ENCODE measurements at places on chromosomes 12 and 14.

- DNase-seq: no peak
These were observed 24.8 kb upstream of the NOVA1 start for GRCh38 chr14:26622611-26623010.

- peak; percentile 81 for DNase-seq
These were observed 139.3 kb upstream of the ARHGAP5 start for GRCh38 chr14:31937730-31938346.

DNA sequence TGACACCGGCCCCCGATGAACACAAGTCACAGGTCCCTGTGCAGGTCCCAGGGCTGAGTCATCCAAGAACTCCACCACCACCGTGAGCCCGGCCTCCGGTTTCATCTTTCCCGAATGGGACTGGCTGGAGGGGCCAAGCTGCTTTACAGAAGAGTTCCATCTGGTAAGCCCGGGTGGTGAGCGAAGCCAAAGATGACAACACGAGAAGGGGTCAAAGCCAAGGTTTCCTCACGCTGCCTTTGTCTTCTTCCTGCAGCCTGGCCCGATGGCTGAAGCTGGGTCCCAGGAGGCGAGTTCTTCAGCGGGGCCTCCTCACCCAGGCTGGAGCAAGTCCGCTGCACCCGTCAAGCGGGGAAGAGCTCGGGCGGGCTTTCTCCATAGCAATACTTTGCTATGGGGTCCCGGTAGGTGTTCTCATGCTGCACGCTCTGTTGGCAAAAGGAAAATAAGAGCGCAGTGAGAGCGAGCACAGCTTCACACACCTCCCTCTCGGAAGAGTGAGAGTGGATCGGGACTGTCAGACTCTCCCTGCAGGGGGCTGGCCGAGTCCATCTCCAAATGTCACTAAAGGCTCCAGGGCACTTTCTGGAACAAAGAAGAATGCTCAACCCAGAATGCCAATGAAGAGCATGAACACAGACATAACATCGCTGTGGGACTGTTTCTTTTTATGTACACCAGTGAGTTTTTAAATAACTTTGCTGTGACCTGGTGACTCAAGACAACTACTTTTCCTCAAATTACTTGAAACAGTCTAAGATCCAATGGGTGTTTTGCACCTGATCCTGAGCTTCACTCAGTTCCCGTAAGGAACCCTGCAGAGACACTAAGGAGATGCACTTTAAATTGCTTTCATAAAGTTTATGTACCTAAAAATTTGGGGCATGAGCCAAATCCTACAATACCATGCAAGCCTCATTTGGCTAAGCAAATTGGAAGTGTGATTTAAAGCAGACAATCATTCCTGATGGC is 20.1 kb downstream of the SPRING1 start:
- peak; percentile 72 for DNase-seq

DNA sequence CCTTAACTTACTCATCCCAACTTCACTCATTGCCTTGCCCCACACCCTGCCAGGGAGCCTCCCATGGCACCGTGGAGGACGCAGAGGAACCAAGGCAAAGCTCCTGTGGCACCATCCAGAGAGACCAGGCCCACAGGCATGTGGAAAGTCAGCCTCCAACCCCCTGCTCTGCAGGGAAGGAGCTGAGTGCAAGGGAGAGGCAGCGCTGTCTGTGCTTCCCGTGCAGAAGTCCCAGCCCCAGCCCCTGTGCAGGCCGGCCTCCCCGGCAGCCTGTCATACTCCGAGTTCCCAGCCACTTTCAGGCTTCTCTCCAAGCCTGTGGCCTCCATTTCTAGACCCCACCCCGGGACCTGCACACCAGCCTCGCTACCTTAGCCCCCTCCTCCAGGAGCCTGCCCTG is 106.4 kb downstream of the SINHCAF start:
- DNase-seq: no peak

GRCh38 chr12:125549836-125550235 is 484.6 kb downstream of the AACS start:
- DNase-seq: no peak

- no peak for DNase-seq
These were observed 280.3 kb upstream of the AMIGO2 start for GRCh38 chr12:47360093-47360480.

DNA sequence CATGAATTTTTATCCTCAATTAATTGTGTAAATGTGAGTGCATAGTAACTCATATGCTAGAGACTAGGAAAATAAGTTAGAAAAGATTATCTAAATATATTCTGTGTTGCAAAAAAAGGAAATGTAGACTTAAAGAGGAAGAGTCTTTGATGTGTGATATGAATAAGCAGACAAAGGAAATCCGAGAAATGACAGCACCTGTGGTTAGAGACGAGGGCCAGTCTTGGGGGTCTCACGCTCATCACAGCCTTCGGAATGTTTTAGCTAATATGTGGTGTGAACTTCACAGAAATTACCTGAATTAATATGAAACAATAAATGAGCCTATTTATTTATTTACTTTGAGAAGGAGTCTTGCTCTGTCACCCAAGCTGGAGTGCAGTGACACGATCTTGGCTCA is 11.6 kb downstream of the ATP6V0A2 start:
- DNase-seq: no peak

- DNase-seq: peak; percentile 82
These were observed 107.5 kb upstream of the FAR2 start for GRCh38 chr12:29041621-29042020.

GRCh38 chr12:198705-199104 is 15.3 kb downstream of the SLC6A12 start:
- no peak for DNase-seq

DNA sequence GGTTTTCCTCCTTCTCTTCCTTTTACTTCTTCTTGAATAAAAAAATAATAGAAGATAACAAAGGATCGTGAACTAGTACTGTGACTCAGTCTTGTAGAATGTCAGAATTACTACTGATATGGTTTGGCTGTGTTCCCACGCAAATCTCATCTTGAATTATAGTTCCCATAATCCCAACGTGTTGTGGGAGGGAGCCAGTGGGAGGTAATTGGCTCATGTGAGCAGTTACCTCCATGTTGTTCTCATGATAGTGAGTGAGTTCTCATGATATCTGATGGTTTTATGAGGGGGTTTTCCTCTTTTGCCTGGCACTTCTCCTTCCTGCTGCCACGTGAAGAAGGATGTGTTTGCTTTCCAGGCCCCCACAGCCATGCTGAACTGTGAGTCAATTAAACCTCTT is 549.6 kb downstream of the DIO2 start:
- DNase-seq: no peak

DNA sequence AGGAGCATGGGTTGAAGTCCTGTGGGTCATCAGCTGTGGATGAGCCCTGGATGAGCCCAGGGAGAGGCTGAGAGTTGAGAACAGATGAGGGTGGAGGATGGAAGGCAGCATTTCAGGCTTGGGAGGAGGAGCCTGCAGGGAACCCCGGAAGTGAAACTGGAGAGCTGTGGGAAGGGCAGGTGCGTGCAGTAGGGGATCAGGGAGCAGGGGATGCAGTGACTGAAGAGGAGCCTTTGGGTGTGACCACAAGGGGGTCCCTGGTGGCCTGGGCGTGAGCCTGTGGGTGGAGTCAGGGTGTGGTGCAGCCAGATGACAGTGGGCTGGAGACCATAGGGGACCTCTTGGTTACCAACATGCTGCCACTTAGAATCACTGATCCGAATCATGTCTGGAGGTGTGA is 115.5 kb downstream of the PAPOLA start:
- no peak for DNase-seq

GRCh38 chr14:54675236-54676128 is 108.6 kb downstream of the SAMD4A start:
- DNase-seq: peak; percentile 39

GRCh38 chr12:118870551-118870950 is 110.8 kb upstream of the SRRM4 start:
- no peak for DNase-seq

- DNase-seq: no peak
These were observed 5.5 kb upstream of the GAS2L3 start for GRCh38 chr12:100567945-100568344.

- peak; percentile 62 for DNase-seq
These were observed 32.1 kb downstream of the PPFIBP1 start for GRCh38 chr12:27555925-27556778.

GRCh38 chr14:97039717-97040363 is 242.7 kb downstream of the VRK1 start:
- DNase-seq: no peak

DNA sequence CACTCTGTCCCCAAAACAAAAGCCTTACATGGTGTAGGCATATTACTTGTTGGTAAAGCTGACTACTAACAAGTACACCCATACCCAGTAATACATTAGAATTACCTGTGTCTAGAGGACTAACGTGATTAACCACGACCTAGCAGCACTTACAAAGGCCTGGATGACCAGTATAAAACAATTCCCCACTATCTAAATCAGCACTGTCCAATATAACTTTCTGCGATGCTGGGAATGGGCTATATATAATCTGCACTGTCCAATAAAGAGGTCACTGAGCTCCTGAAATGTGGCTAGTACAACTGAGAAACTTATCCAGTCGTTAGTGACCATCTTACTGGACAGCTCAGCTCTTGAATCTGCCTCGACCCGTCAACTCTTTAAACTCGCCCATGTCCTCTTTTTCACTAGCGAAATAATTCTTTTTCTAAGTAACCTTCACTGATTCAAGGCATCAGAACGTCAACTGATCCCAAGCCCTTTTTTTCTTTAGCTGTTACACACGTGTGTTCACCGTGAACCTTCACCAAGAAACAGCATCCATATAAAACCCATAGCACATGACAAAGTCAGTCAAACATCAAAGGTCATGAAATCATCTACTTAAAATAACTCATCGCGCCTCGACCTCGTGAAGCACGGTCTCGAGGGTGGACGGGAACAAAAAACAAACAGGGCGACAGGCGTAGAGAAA is 905 bp upstream of the CIPC start:
- peak; percentile 27 for DNase-seq

DNA sequence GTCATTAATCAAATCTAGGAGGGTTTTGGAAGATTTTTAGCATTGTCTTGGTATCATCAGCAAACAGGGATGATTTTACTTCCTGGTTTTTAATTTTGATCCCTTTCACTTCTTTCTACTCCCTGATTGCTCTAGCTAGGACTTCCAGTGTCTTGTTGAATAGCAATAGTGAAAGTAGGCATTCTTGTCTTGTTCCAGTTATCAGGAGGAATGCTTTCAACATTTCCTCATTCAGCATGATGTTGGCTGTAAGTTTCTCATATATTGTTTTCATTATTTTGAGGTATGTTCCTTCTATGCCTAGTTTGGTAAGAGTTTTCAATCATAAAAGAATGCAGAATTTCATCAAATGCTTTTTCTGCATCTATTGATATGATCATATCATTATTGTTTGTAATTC is 244.2 kb upstream of the CLEC14A start:
- DNase-seq: peak; percentile 62

- peak; percentile 98 for DNase-seq
These were observed 21.1 kb upstream of the LGALS3 start for GRCh38 chr14:55107766-55108554.

GRCh38 chr14:77126461-77126990 is 15.1 kb downstream of the ZDHHC22 start:
- DNase-seq: no peak

DNA sequence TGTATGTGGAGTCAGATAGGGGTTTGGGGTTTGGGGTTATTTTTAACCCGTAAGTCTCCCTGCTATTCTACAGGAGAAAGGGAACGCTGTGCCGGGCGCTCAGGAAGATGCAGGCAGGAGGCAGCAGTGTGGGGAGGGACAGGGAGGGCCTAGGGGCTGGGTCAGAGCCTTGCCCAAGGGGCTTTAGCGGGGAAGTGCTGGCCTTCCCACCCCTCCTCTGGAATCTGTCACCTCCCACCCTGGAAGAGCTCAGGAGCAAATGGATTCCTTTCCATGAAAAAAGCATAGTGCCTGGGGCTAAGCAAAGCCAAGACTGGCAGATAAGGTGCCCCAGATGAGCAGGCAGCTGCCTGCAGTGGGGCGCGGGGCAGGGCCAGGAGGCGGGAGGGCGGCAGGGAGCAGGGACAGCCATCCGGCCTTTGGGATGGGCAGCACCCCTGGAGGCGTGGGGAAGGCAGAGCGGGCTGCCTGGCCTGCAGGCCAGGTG is 7.3 kb upstream of the INF2 start:
- no peak for DNase-seq

Measured in AG10803 (cell line).